Activated CD8-positive, alpha-beta T cell treated with anti-CD3 and anti-CD28 coated beads, Interleukin-2, amount 10 ng/mL, durations not matched to agents 7 days and 5 days (primary cell): ENCODE measurements at places on chromosomes 13 and 19.

GRCh38 chr13:112679381-112679780 is 10.5 kb upstream of the ATP11A start:
- no peak overlapping the region for H3K27ac ChIP-seq
- H3K4me3 ChIP-seq, result no peak overlapping the region
- no peaks in the 10 kb centered on the region for H3K36me3 ChIP-seq
- no peak for DNase-seq
- peaks cover 6% of the 10 kb centered on the region for H3K4me1 ChIP-seq
- peaks cover 16% of the 10 kb centered on the region for H3K27me3 ChIP-seq

DNA sequence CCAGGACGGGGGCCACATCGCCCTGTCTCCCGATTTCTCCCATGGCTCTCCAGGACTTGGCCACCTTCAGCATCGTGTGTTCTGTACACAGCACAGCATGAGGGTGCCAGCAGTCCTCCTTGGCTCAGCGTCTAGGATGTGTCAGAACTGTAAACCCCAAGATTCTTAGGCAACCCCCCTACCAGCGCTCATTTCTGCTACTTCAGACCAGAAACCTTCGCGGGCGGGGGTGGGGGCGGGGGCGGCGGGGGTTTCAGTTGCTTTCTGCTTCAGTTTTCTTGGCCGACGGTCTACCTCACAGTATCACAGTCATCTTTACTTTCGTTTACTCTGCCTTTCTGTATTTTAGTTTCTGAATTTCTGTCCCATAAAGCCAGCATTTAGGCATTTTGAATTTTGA is 82.4 kb downstream of the GGACT start:
- peak overlapping the region; percentile 47 for H3K4me3 ChIP-seq
- no peaks in the 10 kb centered on the region for H3K27me3 ChIP-seq
- DNase-seq, result no peak

- H3K4me1 ChIP-seq, result peaks cover 11% of the 10 kb centered on the region
- no peaks in the 10 kb centered on the region for H3K27me3 ChIP-seq
- H3K4me3 ChIP-seq, result no peak overlapping the region
- DNase-seq, result peak; percentile 35
- no peak overlapping the region for H3K27ac ChIP-seq
Measured at GRCh38 chr19:17576758-17577456, 21.5 kb downstream of the COLGALT1 start.

DNA sequence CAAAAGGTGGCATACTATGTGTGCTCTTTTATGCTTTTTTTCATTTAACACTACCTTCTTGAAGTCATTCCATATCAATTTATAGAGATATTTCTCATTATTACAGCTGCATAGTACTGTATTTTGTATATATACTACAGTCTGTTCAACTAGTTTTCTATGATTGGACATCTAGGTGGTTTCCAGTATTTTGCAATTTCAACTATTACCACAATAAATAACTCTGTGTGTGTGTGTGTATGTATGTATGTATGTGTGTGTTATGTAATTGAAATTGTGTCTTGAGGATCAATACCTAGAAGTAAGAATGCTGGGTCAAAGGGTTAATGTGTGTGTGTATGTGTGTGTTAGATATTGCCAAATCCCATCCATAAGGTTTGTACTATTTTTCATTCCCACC is 7.0 kb downstream of the LPAR6 start:
- no peak overlapping the region for H3K4me3 ChIP-seq
- H3K36me3 ChIP-seq, result peaks cover 58% of the 10 kb centered on the region
- H3K27me3 ChIP-seq, result no peaks in the 10 kb centered on the region
- peaks cover 80% of the 10 kb centered on the region for H3K4me1 ChIP-seq
- no peak for DNase-seq
- peak overlapping the region; percentile 15 for H3K27ac ChIP-seq

DNA sequence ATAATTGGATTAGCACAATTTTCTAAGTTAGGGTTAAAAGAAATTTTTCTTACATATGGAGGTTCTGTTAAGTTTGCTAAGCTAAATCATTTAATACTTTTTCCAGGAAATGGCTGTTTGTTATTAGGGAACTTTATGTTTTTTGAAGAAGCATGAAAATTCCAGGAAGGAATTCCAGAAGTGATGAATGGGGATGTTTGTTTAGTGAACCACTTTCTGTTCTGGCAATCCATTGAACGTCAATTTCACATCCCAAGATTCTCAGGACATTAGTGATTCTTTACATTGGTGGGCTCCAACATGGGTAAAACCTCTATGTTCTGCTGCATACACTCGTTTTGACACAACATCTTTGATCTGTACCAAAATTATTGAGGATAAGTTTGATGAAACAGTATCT is 534.4 kb downstream of the IRS2 start:
- no peak overlapping the region for H3K27ac ChIP-seq
- H3K36me3 ChIP-seq, result no peaks in the 10 kb centered on the region
- no peak overlapping the region for H3K4me3 ChIP-seq

GRCh38 chr13:44842158-44842557 is 147.1 kb downstream of the NUFIP1 start:
- H3K4me1 ChIP-seq, result peaks cover 8% of the 10 kb centered on the region
- DNase-seq, result no peak
- H3K27me3 ChIP-seq, result peaks cover 6% of the 10 kb centered on the region
- no peak overlapping the region for H3K27ac ChIP-seq
- H3K36me3 ChIP-seq, result no peaks in the 10 kb centered on the region

GRCh38 chr19:47152205-47152604 is 21.6 kb downstream of the SAE1 start:
- DNase-seq, result no peak
- H3K27ac ChIP-seq, result no peak overlapping the region
- no peaks in the 10 kb centered on the region for H3K27me3 ChIP-seq
- H3K36me3 ChIP-seq, result peaks cover 74% of the 10 kb centered on the region

DNA sequence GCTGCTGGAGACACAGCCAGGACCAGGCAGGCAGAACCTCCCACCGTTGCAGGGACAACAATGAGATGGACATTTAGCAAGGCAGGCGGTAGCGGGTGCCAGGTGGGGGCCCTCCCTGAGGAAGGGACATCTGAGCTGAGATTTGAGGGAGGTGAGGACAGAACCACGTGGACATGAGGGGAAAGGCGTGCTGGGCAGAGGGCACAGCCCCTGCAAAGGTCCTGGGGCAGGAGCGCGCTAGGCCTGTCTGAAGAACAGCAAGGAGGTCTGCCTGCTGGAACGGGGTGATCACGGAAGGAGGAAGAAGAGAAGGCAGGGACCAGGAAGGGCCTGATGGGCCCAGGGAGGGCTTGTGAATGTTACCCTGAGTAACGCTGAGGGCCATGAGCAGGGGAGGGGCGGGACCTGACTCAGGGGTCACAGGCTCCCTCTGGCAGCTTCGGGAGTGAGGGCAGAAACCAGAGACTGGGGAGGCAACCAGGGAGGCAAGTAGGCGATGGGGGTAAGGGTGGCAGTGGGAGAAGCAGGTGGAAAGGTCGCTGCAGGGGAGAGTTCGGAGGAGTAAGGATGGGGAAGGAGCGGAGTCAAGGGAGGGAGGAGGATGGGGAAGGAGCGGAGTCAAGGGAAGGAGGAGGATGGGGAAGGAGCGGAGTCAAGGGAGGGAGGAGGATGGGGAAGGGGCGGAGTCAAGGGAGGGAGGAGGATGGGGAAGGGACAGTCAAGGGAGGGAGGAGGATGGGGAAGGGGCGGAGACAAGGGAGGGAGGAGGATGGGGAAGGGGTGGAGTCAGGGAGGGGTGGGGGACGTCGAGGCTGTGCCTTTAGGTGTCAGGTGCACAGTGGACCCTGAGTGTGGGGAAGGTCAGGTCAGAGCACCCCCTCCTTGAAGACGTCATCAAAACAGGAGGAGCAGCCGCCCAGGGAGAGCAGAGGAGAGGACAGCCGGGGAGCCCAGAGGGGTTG is 15.7 kb upstream of the B3GNT3 start:
- H3K27me3 ChIP-seq, result no peaks in the 10 kb centered on the region
- no peak for DNase-seq
- H3K4me3 ChIP-seq, result no peak overlapping the region
- peaks cover 18% of the 10 kb centered on the region for H3K4me1 ChIP-seq

GRCh38 chr13:35514801-35515502 is 38.5 kb upstream of the MAB21L1 start:
- no peaks in the 10 kb centered on the region for H3K36me3 ChIP-seq
- no peak overlapping the region for H3K4me3 ChIP-seq
- DNase-seq, result no peak
- H3K27me3 ChIP-seq, result no peaks in the 10 kb centered on the region

DNA sequence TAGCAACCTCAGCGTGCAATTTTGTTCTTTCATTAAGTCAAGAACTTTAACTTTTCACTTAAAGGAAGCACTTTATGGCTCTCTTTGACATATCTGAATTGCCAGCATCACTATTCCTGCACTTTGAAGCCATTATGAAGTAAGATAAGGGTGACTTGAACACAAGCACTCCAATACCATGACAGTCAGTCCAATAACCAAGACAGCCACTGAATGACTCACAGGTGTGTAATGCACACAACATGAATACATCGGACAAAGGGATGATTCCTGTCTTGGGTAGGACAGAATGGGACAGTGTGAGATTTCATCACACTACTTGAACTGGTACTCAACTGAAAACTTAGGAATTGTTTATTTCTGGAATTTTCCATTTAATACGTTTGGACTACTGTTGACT is 233.7 kb upstream of the IPO5 start:
- peaks cover 3% of the 10 kb centered on the region for H3K27me3 ChIP-seq
- no peaks in the 10 kb centered on the region for H3K36me3 ChIP-seq
- DNase-seq, result no peak
- no peak overlapping the region for H3K27ac ChIP-seq

GRCh38 chr13:33787051-33787591 is 30.8 kb upstream of the RFC3 start:
- peak; percentile 31 for DNase-seq
- H3K27ac ChIP-seq, result peak overlapping the region; percentile 79
- H3K36me3 ChIP-seq, result no peaks in the 10 kb centered on the region
- H3K4me3 ChIP-seq, result peak overlapping the region; percentile 70

GRCh38 chr13:30818323-30818960 is 83.1 kb downstream of the ALOX5AP start:
- DNase-seq, result no peak
- H3K27ac ChIP-seq, result no peak overlapping the region
- H3K36me3 ChIP-seq, result no peaks in the 10 kb centered on the region
- peaks cover 22% of the 10 kb centered on the region for H3K27me3 ChIP-seq
- H3K4me1 ChIP-seq, result peaks cover 10% of the 10 kb centered on the region

GRCh38 chr13:104648291-104648690 is 1582.1 kb upstream of the SLC10A2 start:
- no peaks in the 10 kb centered on the region for H3K36me3 ChIP-seq
- no peak overlapping the region for H3K27ac ChIP-seq
- no peaks in the 10 kb centered on the region for H3K27me3 ChIP-seq
- no peaks in the 10 kb centered on the region for H3K4me1 ChIP-seq
- H3K4me3 ChIP-seq, result no peak overlapping the region

GRCh38 chr13:106507560-106508274 is 27.7 kb downstream of the EFNB2 start:
- no peak overlapping the region for H3K27ac ChIP-seq
- no peak for DNase-seq
- peaks cover 3% of the 10 kb centered on the region for H3K4me1 ChIP-seq
- H3K4me3 ChIP-seq, result no peak overlapping the region
- peaks cover 24% of the 10 kb centered on the region for H3K27me3 ChIP-seq

GRCh38 chr13:112885782-112886268 is 83.2 kb upstream of the MCF2L start:
- no peaks in the 10 kb centered on the region for H3K4me1 ChIP-seq
- no peak for DNase-seq
- H3K36me3 ChIP-seq, result no peaks in the 10 kb centered on the region
- no peak overlapping the region for H3K4me3 ChIP-seq
- H3K27me3 ChIP-seq, result no peaks in the 10 kb centered on the region

DNA sequence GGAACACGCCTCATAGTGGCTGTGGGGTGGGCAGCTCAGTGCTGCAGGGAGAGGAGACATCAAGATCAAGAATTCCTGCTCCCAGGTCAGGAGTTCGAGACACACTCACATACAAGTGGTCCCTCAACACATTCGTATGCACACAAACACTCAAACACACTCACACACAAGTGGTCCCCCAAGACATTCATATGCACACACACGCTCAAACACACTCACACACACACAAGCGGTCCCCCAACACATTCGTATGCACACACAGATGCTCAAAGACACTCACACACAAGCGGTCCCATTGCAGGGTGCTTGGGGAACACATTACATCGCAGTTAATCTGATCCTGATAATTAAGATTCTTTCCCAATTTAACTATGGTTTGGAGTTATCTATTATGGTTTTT is 28.2 kb downstream of the FCGBP start:
- no peaks in the 10 kb centered on the region for H3K36me3 ChIP-seq
- H3K27ac ChIP-seq, result peak overlapping the region; percentile 6
- no peaks in the 10 kb centered on the region for H3K27me3 ChIP-seq
- no peak overlapping the region for H3K4me3 ChIP-seq

DNA sequence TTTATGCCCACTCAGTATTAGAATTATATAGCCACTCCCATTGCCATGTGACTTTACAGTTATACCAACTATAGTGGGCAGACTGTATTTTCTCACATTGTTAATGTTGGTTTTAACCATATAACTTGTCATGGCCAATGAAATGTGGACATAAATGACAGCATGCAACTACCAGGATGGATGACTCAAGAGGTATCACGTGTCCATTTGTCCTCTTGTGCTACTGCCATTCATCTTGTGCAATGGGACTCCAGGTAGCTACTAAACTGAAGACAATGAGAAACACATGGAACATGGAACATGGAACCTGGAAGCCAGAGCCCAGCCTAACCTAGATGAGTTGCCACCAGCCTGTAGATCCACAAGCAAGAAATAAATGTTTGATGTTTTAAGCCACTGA is 242.7 kb upstream of the IPO5 start:
- no peaks in the 10 kb centered on the region for H3K4me1 ChIP-seq
- no peaks in the 10 kb centered on the region for H3K36me3 ChIP-seq
- DNase-seq, result no peak
- H3K4me3 ChIP-seq, result no peak overlapping the region

GRCh38 chr13:112686364-112686763 is 3.5 kb upstream of the ATP11A start:
- no peaks in the 10 kb centered on the region for H3K36me3 ChIP-seq
- peaks cover 23% of the 10 kb centered on the region for H3K4me1 ChIP-seq
- peaks cover 3% of the 10 kb centered on the region for H3K27me3 ChIP-seq
- DNase-seq, result no peak

DNA sequence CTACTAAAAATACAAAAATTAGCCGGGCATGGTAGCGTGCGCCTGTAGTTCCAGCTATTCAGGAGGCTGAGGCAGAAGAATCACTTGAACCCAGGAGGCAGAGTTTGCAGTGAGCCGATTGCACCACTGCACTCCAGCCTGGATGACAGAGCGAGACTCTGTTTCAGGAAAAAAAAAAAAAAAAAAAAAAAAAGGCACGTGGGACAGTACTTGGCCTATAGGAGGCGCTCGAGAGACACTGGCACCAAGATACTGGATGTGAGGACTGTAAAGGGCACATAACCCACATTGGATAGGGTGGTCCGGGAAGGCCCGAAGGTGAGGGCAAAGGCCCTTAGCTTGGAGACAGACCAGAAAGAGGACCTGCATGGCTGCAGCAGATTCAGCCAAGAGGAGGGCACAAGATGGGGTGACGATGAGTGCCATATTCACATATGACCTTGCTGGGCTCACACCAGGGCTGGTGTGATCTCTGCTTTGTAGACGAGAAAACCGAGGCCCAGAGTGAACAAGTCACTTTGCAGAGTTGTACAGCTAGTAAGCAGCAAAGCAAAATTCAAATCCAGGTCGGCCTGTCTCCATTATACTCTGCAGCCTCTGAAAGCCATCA is 89.4 kb downstream of the DPF1 start:
- no peak overlapping the region for H3K4me3 ChIP-seq
- H3K27me3 ChIP-seq, result no peaks in the 10 kb centered on the region
- H3K4me1 ChIP-seq, result no peaks in the 10 kb centered on the region
- no peak overlapping the region for H3K27ac ChIP-seq
- H3K36me3 ChIP-seq, result no peaks in the 10 kb centered on the region

GRCh38 chr19:317710-318508 is 26.7 kb downstream of the MIER2 start:
- DNase-seq, result no peak
- H3K36me3 ChIP-seq, result peaks cover 38% of the 10 kb centered on the region
- H3K4me3 ChIP-seq, result no peak overlapping the region
- H3K27me3 ChIP-seq, result no peaks in the 10 kb centered on the region
- no peaks in the 10 kb centered on the region for H3K4me1 ChIP-seq
